ENCODE measurements at places on chromosomes 16 and 17. TPM values are rescaled to one million over a fixed set of nuclear protein-coding genes. Genes with fewer than 3 reads are reported as not detected.
A peak's percentile ranks its signal among the peaks of the same experiment; 100 is the strongest.

- H3K27ac ChIP-seq = no peak overlapping the region
- no peaks in the 10 kb centered on the region for H3K4me1 ChIP-seq
- no peak overlapping the region for H3K4me3 ChIP-seq
- no peaks in the 10 kb centered on the region for H3K27me3 ChIP-seq
These were observed 249.8 kb downstream of the CDH11 start for GRCh38 chr16:64872101-64872500.

GRCh38 chr17:16406742-16407674, 8.4 kb upstream of the TRPV2 start:
- peak; percentile 29 for DNase-seq
- no peaks in the 10 kb centered on the region for H3K36me3 ChIP-seq
- H3K4me3 ChIP-seq = peak overlapping the region; percentile 71
- H3K4me1 ChIP-seq = peaks cover 5% of the 10 kb centered on the region
- H3K27me3 ChIP-seq = no peaks in the 10 kb centered on the region

GRCh38 chr16:11405331-11406176, 60.3 kb downstream of the RMI2 start:
- DNase-seq = no peak
- no peaks in the 10 kb centered on the region for H3K4me1 ChIP-seq
- no peaks in the 10 kb centered on the region for H3K36me3 ChIP-seq
- H3K4me3 ChIP-seq = no peak overlapping the region

DNA sequence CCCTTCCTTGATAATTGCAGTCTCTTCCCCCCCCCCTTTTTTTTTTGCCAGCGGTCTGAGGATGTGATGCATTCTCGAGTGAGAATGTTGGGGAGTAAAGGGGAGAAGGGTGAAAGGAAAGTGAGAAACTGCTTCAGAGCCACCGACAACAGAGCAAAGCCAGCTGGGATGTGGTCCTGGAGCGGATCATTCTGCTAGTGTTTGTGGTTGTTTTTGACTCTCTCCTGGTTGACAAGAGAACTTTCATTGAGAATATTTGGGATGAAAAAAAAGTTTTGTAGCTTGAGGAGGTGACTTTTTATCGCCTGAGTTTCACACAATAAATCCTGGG, 1.3 kb downstream of the NF1 start:
- DNase-seq = no peak
- H3K4me3 ChIP-seq = peak overlapping the region; percentile 85
- peaks cover 16% of the 10 kb centered on the region for H3K4me1 ChIP-seq
- no peaks in the 10 kb centered on the region for H3K27me3 ChIP-seq

CHST4 gene
- not detected for total RNA-seq
